ENCODE measurements at places on chromosomes 11 and 22. TPM values are rescaled to one million over a fixed set of nuclear protein-coding genes. Genes with fewer than 3 reads are reported as not detected.

Gene KRTAP5-1
- total RNA-seq, result not detected

Gene GLB1L2
- total RNA-seq, result 8.9 TPM

Gene CHADL
- total RNA-seq, result 0.36 TPM

Gene OR52A1
- total RNA-seq, result not detected

Data from activated T-helper 1 cell treated with anti-CD3 and anti-CD28 coated beads, Interleukin-12 subunit alpha, Interleukin-12 subunit beta, Interleukin-2, Interleukin-4 antibody, amounts not matched to agents 30 ng/mL and 10 ng/mL and 1 ng/mL, durations not matched to agents 14 hours and 24 hours and 36 hours (primary cell).